ENCODE measurements at places on chromosomes 4 and X.

GRCh38 chrX:136797787-136798186 lies 17.1 kb upstream of the ARHGEF6 start:
- no peak for DNase-seq

GRCh38 chr4:70515367-70516250 lies 2.8 kb upstream of the AMTN start:
- no peak for DNase-seq

GRCh38 chr4:22668301-22668700 lies 24.4 kb upstream of the GBA3 start:
- DNase-seq, result no peak

- peak; percentile 76 for DNase-seq
Observed at GRCh38 chrX:9342561-9343051, 122.3 kb upstream of the TBL1X start.

DNA sequence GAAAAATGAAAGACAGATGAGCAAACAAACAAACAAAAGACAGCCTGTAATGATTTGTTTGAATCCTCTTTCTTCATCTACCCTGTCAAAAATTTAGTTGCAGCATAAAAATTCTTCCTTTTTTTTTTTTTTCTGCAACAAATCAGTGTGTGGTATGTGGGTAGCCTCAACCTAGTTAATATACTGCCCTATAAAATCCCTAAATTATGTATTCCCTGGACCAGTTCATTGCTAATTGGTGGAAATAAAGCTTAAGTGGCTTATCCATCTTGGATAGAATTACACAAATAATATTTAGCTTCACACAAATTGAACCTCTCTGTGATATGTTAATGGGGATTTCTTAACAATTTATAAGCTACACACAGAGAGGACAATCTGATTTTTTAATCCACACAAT lies 208.4 kb downstream of the NDST4 start:
- no peak for DNase-seq

GRCh38 chrX:37641859-37642258 lies 43.7 kb upstream of the XK start:
- DNase-seq, result no peak

GRCh38 chrX:153444333-153445011 lies 1.4 kb downstream of the TREX2 start:
- no peak for DNase-seq

DNA sequence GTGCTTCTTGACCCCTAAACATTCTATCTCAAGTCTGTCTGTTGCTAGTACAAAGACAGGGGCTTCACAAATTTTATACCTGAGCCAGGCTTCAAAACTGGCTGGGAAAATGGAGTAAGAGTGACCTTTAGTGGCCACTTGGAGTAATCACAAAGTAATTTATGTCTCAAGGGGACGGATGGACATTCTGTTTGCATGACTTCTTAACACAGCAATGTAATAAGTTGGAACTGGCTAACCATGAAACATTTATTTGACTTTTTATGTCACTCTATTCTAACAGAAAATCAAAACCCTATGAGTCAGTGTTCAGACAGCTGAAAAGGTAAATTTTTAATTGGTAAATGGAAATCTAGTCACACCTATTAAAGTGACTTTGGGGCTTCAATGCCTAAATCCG lies 600.6 kb downstream of the ANKRD50 start:
- DNase-seq, result no peak

DNA sequence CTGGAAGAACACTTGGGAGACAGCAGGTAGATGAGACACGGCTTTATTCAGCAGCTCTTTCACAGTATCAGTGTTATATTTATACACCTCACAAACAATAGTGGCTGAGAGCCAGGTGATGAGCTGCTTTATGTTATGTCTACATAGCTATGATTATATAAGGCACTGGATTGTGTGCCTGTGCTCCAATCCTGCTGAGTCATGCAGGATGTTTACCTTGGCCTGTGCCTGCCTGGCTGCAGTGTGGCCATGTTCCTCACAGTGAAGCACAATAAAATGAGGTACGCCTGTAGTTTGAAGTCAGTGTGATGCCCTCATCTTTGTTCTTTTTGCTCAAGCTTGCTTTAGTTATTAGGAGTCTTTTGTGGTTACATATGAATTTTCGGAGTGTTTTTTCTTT lies 31.3 kb downstream of the CXCL13 start:
- DNase-seq, result peak; percentile 14

- DNase-seq, result no peak
Observed at GRCh38 chrX:110420771-110421499, 62.3 kb downstream of the RTL9 start.

GRCh38 chrX:22800360-22800759 lies 199.4 kb upstream of the DDX53 start:
- DNase-seq, result no peak

GRCh38 chr4:109238746-109239145 lies 63.7 kb downstream of the COL25A1 start:
- DNase-seq, result no peak

- no peak for DNase-seq
Observed at GRCh38 chr4:101009471-101009870, 337.9 kb downstream of the PPP3CA start.

DNA sequence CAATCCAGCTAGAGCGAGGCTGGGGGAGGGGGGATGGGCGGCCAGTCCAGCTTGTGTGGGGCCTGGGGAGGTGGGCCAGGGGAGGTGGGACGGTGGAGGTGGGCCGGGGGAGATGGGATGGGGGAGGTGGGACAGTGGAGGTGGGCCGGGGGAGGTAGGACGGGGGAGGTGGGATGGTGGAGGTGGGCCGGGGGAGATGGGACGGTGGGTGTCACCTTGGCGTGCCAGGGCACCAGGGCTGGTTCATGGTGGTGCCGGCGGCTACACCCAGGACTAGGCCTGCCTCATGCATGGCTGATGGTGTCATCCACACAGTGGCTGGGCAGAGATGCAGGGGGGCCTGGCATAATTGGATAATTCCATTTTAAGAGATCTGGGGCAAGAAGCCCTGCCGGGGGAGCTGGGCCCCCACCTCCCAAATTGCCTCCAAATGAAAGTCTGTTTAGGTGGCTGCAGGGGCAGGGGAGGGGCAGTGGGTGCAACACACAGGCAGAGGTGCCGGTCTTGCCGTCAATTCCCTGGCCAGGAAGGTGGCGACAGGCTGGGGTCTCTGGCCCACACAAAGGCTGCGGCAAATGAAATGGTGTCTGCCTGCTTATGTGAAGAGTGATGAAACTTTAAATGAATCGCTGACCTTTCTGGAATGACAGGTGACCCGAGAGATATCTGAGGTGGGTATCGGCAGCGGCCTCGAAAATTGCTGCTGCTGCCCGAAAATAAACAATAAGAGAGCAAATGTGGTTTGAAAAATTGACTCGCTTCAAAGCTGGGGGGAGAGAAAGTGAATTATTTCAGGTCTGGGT lies 82.1 kb downstream of the FAM53A start:
- DNase-seq, result no peak

DNA sequence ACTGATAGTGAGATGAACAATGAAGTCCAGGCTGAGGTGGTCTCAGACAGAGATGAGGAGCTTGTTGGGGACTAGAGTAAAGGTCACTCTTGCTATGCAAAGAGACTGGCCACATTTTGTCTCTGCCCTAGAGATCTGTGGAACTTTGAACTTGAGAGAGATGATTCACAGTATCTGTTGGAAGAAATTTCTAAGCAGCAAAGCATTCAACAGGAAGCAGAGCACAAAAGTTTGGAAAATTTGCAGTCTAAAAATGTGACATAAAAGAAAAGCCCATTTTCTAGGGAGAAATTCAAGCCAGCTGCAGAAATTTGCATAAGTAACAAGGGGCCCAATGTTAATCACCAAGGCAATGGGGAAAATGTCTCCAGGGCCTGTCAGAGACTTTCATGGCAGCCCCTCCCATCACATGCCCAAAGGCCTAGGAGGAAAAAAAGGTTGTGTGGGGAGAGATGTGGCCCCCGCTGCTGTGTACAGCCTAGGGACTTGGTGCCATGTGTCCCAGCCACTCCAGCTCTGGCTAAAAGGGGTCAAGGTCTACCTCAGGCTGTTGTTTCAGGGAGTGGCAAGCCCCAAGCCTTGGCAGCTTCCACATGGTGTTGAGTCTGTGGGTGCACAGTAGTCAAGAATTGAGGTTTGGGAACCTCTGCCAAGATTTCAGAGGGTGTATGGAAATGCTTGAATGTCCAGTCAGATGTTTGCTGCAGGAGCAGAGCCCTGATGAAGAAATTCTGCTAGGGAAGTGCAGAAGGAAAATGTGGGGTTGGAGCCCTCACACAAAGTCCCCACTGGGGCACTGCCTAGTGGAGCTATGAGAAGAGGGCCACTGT lies 262.8 kb downstream of the DKK2 start:
- no peak for DNase-seq

DNA sequence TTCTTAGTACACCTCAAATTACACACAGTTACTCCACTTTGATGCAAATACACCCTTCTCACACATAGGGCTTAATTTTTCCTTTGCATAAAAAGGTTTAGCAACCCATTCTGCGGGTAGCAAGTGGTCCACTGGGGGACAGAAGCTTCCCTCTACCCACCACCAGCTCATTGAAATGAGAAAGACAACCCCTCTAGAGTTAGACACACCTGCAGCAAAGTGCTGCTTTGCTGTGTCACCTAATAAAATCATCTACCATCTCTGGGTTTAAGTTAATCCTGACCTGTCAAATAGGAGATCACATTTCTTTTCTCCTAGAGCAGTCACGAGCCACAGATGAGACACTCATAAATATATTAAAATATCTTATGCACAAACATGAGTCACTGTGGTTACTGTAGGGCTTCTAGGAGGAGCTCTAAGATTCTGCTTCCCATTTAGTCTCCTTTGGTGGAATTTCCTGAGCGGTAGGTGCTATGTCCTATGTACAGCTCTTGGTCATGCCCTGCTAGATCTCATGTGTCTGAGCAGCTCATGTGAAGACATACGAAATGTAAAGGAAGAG lies 11.9 kb downstream of the BMX start:
- no peak for DNase-seq

DNA sequence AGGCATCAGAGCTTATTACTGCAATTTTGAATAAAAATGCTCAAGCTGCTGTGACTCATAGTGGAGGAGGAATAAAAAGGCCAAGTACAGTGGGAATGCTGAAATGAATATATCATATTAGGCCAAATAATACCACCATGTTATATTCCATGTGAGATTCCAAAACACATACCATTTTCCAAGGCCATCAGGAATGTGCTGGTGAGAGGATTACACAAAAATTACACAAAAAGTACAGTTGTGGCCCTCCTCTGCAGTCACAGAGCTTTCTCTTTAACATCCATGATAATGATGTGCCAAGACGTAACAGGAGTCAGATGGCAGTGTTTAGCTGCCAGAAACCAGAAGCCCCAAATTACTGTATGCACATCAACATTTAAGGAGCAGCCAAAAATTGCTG lies 153.5 kb downstream of the PCDH18 start:
- no peak for DNase-seq
